ENCODE measurements at places on chromosomes 13 and 19.

- no peak for DNase-seq
Measured at GRCh38 chr19:54462047-54462654, 1.4 kb downstream of the LENG9 start.

GRCh38 chr13:74024314-74024713 is 109.9 kb downstream of the KLF12 start:
- no peak for DNase-seq

- DNase-seq, result no peak
Measured at GRCh38 chr13:110960204-110960603, 45.3 kb upstream of the ANKRD10 start.

DNA sequence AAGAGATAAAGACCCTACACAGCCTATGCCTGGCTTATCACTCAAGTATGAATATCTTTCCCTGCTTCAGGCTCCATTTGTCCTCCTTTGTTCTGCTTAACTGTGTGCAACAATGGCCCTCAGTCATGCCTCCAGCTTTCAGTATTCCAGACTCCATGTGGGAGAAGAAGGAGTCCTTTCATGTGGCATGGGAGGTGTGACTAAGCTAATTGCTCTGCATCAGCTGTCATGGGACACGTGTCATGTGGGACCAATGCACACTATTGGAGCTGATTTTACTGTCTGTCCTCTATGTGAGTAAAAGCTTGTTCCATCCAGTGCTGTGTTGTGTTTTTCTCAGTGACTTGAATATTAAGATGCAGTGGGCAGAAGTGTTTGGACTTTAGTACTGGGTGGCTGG is 1198.3 kb downstream of the OLFM4 start:
- DNase-seq, result no peak

GRCh38 chr13:50026788-50027473 is 11.7 kb downstream of the KCNRG start:
- DNase-seq, result no peak

DNA sequence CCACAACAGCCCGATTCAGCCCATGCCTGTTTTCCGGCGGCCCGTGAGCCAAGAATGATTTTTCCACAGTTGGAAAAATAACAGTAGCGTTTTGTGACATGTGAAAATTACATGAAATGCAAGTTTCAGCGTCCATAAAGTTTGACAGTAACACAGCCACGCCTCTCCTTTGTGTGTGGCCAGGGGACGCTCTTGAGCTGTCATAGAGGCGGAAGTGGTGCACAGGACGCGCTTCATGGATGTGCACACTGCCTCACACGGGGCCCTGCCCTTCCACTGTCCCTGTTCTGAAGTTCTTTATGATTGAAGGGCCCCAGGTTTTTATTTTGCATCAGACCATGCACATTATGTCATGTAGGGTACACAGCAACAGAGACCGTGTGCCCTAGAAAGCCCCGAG is 12.4 kb upstream of the ELAVL1 start:
- no peak for DNase-seq

- peak; percentile 79 for DNase-seq
Measured at GRCh38 chr19:12788682-12789097, 2.6 kb upstream of the JUNB start.

DNA sequence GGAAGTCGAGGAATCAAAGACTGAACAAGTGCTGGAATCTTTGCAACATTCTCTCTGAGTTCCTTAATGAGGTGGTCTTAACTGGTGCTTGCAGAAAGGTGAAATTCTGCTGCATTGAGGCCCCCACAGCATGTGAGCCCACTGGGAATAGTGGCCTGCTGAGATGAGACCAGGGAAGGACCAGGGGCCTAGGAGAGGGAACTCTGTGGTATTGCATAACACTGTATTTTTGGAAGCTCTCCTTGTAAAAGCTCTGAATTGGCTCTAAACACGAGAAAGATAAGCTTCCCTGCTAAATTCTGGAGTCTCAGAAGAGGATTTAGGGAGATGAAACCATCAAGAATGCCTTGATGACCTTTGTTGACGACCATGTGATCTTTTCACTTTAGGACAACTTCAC is 100.4 kb upstream of the TSC22D1 start:
- DNase-seq, result no peak

GRCh38 chr13:96474181-96474557 is 384.3 kb downstream of the HS6ST3 start:
- no peak for DNase-seq

DNA sequence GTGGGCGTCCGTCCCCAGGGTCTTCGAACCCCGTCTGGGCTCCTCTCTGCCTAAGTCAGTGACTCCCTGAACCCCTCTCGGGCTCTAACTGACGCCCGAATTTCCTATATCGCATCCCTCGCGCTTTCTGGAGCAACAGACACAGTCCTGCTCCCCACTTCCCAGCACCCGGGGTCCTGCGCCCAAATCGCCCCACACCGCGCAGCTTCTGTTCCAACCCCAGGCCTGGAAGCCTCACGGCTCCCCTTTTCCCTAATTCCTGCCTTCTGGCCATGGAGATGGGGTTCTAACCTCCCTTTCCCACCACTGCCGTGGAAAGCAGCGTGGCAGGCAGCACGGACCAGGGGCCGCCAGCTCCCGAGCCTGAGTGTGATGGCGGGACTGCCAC is 1.6 kb upstream of the GRTP1 start:
- DNase-seq, result no peak

DNA sequence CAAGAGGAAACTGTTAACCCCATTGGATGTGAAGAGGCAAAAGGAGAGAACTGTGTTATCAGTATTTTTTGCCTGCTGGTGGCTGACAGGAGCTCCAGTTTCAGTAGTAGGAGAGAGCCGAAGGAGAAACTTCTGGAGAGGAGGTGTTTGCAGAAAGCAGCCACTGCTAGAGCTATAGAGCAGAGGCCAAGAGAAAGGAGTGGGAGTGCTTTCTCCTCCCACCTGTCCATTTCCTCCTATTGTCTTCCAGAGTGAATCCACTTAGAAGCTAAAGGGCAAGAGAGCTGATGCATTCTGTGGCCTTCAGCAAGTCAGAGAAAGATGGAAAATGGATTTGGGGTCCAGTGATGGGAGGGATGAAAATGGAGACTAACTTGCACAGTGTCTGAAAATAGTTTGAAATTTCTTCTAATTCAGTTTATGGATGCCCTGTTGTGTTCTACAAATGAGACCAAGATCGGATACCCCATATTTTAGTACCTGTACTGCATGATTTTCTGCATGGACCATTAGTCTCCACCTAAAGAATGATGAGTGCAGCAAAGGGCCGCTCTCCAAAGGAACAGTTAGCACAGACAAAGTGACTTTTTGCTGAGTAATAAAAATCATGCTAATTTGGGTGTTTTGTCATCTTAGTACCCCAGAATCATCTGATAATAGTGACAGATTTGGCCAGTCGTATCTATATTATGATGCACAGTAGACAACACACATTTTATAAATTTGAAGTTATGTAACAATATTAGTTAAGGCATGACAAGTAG is 10.7 kb downstream of the HS6ST3 start:
- DNase-seq, result no peak

DNA sequence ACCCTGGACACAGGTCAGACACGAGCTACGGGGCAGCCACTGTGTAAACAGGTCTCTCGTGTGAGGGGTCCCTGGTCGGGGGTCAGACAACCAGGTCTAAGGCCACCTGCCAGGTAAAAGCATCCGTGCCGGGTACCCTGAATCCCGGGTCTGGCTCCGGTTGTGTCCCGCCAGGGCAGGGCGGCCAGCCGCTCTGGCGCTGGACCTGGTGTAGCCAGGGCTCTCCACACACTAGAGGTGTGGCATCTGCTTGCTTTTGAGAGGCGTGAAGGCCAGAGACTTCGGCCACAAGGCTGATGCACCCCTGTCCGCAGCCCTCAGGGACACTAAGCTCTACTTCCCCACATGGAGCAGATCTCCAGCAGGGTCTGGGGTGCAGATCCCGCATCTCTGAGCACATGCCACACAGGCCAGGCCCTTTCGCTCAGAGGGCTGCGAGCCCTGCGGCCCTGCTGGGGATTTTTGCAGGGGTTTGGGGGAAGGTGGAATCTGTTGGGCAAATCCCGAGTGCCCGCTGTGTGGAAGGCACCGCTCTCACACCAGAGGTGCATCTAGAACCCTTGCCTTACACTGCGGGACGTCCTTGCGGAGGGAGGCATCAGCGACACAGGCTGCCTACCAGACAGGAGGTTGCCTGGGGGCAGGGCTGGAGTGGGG is 13.8 kb upstream of the TIMM13 start:
- DNase-seq, result no peak

GRCh38 chr19:53466726-53467484 is 628 bp upstream of the ZNF813 start:
- no peak for DNase-seq

DNA sequence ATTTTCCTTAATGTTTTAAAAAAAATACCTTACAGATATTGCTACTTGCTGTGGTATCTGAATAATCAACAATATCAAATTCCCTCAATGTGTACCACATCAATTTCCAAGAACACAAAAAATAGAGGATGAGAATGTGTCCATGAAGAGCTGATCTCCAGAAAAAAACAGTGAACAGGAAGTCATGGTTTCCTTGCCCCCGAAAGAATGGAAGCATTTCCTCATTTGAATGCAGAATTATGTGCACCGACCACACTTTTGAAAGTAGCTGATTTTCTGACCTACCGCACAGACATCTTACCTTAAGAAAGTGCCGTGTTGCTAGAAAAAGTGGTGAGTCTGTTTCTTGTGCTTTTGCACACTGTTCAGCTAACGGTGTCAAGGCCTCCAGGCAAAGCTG is 13.4 kb upstream of the EEF1AKMT1 start:
- no peak for DNase-seq

DNA sequence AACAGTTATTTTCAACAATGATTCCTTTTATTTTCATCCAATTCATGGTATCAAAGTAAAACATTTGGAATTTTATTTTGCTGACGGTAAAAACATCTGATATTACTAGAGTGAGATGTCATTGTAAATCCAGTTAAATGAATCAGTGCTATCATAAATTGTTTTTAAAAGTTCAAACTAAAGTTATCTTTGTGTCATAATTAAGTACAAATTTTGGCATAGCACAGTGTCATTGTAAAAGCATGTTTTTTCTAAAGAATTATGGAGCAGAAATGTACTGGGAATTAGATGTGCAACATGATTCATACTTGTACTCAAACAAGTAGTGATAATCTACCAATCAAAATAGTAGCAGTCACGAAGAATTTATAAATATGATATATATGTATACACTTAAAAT is 92.8 kb downstream of the FAM216B start:
- no peak for DNase-seq

GRCh38 chr13:94065741-94066140 is 413.7 kb downstream of the DCT start:
- DNase-seq, result no peak

DNA sequence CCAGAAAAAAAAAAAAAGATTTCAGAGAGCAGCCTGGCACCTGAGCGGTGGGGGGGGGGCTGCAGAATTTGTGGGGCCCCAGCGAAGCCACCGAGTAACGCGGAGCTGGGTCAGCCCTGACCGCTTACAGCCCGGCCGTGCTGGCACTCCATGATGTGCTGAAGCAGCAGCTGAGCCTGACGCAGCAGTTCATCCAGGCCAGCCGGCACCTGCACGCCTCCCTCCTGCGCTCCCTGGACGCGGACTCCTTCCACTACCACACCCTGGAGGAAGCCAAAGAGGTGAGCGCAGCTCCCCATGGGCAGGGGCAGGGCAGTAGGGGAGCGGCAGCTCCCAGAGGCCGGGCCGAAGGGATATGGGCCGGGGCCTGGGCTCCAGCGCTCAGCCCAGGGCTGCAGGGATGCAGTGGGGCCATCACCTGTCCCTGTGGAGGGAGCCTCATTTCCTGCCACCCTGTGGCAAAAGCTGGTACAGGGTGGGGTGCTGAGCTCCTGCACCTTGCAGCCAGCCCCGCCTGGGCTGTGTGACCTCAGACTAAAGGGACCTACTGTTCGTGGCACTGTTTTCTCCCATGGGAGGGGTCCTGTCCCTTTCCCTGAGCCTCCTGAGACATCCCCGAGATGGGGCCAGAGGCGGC is 18.3 kb downstream of the C19orf44 start:
- DNase-seq, result no peak

DNA sequence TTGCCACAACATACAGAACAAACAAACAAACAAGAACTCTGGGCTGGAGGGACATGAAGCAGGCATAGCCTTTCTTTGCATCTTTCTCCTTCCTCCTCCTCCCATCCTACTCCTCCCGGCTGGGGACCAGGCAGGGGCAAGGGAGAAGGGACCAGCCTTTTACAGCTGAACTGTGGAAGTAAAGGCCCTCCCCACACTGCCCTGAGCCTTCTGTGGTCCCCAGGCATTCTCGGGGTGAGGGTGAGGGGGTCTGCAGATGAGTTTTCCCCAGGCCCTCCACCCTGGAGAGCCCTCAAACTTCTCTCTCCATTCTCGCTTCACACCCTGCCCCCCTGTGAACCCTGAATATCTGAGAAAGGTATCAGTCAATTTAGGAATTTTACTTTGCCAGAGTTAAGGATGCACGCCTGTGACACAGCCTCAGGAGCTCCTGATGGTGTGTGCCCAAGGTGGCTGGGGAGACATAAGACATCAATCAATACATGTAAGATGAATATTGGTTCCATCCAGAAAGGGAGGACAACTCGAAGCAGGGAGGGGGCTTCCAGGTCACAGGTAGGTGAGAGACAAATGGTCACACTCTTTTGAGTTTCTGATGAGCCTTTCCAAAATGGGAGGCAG is 170.9 kb downstream of the COL4A1 start:
- DNase-seq, result no peak

- no peak for DNase-seq
Measured at GRCh38 chr13:31627097-31627845, 112.1 kb upstream of the RXFP2 start.

GRCh38 chr19:7117248-7117647 is 47.7 kb downstream of the ZNF557 start:
- no peak for DNase-seq

GRCh38 chr13:111900390-111901131 is 166.4 kb upstream of the SOX1 start:
- no peak for DNase-seq

DNA sequence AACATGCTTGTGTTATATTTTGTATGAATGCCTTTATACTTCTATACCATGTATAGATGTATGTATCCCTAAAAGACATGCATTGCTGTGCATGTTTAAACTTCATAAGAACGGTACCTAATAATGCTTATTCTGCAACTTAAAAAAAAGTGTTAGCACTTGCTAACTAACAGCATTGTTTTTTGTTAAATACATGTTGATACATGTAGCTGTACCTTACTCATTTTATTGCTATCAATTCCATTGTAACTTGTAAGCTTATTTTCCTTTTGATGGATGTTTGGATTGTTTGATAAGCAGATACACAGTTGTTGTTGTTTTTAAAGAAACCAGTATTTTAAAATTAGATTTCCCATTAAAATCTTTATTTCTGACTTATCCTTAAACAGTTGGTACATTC is 53.8 kb downstream of the CDK8 start:
- no peak for DNase-seq

- peak; percentile 62 for DNase-seq
Measured at GRCh38 chr19:49911381-49912145, 14.9 kb upstream of the IL4I1 start.
